Jurkat, Clone E6-1 (cell line): ENCODE measurements at places on chromosomes 2 and 18.

DNA sequence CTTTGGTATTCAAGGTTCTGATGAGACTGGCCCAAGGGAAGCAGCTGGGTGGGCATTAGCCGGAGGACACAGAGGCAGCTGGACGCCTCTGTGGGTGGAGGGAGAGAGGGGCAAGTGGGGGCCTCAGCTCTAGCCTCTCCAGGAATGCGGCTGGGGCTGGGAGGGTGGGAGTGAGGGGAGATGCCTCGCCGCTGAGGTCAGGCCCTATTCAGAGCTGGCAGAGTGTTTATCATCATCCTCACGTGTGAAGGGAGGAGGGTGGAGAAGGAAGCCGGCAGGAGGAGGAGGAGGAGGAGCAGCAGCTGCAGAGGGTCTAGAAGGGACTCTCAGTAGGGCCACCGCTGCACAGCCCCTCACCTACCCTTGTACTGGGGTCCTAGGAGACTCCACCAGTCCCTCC lies 43.1 kb downstream of the TNS1 start:
- DNase-seq: no peak

GRCh38 chr2:27496357-27497287 lies at the start of gene GCKR:
GCKR (plus strand) TSS chr2:27496839; CDS start chr2:27496905, 66 bp downstream.
- no peak for DNase-seq

- DNase-seq: peak; percentile 71
Measured at GRCh38 chr18:12702221-12703095, at the start of the genes CEP76 and PSMG2. CEP76 (minus strand) TSS chr18:12702723; CDS start chr18:12702548, 175 bp downstream. PSMG2 (plus strand) TSS chr18:12703042; CDS start chr18:12703108, 66 bp downstream.

DNA sequence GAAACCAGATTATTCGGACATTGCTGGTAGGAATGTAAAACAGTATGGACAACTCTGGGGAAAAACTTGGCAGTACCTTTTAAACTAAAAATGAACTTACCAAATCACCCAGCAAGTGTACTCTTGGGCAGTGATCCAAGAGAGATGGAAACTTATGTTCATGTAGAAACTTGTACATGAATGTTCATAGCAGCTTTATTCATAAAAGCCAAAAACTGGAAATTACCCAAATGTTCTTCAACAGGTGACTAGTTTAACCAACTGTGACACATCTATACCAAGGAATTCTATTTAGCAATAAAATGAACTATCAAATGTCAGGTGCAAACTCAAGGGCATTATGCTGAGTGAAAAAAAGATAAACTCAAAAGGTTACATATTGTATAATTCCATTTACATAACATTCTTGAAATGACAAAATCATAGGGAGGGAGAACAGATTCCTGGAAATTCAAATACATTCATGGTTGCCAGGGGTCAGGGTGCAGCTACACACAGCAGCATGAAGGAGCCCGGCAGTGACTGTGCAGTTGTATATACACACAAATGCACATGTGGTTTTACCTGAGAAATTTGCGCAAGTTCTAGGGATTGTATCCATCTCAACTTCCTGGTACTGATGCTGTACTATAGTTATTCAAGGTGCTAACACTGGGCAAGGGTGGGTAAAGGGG lies 3.5 kb upstream of the RNU4ATAC start:
- DNase-seq: no peak

GRCh38 chr2:12486205-12487118 lies 230.3 kb upstream of the TRIB2 start:
- no peak for DNase-seq

- no peak for DNase-seq
Measured at GRCh38 chr18:59561612-59562011, 135.6 kb downstream of the CCBE1 start.

DNA sequence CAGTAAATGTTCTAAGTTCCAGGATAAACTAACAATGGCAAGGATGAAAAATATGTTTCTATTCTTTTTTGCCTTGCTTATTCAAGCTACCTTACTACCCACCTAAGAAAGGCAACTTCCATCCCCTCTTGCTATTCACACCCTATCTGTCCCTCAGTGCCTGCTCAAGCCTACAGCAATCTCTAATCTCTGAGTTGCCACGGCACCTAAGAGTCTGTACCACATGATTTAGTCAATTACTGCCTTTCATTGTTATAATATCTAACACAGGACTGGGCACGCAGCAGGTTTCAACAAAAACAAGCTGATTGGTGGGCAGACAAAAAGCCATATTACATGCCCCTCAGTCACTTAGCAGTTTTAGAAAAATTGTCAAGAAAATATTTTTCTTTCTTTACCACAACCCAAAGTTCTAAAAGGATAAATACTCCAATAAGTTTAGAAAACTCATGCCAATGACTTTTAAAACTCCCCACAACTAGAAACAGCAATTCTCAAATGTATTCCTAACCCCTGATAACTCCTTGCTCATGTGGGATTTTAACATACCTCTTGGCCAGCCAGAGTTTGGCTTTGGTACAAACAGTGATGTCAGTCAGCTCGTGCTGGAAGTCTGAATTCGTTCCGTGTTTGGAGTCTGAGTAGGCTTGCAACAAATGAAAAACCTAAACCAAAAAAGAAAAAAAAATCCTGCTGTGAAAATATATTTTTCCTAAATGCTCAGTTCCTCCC lies 117.3 kb upstream of the ZFP36L2 start:
- DNase-seq: no peak

DNA sequence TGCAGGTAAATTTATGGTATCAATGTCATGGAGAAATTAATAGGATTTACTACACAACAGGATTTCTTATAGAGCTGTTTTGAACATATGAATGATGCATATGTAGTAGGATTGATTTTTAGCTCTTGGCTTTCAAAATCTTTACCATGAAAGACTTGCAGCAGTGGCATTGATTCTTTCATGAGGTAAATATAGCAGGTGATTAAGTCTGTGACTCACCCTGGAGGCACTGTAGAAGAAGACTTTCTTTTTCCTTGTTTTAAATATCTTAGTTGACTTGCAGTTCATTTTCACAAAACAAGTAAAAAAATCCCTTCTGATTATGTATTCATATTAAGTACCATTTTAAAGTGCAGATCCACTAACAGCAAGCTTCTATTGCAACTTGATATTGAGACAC lies 463.0 kb downstream of the FBXO15 start:
- DNase-seq: no peak

DNA sequence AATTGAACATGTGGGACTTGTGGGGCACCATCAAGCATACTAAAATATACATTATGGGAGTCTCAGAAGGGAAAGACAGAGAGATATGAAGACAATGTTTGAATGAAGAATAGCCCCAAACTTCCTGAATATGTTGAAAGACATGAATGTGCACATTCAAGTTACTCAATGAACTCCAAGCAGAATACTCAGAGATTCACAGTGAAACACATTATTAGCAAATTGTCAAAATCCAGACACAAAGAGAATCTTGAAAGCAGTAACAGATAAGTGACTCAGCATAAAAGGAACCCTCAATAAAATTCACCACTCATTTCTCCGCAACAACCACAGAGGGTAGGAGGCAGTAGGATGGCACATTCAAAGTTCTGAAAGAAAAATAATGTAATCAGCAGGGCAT lies 8.8 kb downstream of the C2orf92 start:
- no peak for DNase-seq

DNA sequence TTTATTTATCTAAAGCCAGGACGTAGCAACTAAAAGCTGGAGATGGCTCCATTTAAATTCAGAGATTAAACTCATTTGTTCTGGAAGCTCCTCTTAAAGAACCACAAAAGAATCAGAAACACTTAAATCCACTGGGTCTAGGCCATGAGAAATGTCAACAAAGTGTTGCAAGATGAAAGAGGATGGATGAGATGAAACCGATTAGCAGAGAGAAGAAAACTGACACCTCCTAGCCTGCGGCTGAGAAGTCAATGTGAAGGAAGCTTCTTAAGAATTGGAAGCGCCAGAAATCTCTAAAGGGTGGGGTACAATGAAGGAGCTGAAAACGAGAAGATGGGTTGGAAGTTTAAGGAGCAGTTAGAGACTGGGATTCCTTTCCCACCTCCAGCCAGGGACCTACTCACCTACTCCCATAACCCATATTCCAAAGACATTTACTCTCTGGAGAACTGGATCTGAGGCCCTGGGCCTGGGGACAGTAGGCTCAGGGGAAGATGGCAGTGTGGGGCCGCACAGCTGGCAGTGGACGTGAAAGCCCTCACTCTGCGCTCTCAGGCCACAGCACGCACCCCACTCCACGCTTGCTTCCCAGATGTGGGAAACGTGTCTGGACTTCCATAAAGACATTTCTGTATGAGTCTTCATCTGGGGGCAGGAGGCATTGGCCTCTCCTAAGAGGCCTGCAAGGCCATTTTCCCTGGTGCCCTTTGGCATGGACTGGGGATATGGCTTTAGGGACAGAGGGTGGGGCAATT lies 188.4 kb downstream of the LOXHD1 start:
- DNase-seq: no peak

- no peak for DNase-seq
Measured at GRCh38 chr2:111119822-111120252, 877 bp upstream of the BCL2L11 start.

DNA sequence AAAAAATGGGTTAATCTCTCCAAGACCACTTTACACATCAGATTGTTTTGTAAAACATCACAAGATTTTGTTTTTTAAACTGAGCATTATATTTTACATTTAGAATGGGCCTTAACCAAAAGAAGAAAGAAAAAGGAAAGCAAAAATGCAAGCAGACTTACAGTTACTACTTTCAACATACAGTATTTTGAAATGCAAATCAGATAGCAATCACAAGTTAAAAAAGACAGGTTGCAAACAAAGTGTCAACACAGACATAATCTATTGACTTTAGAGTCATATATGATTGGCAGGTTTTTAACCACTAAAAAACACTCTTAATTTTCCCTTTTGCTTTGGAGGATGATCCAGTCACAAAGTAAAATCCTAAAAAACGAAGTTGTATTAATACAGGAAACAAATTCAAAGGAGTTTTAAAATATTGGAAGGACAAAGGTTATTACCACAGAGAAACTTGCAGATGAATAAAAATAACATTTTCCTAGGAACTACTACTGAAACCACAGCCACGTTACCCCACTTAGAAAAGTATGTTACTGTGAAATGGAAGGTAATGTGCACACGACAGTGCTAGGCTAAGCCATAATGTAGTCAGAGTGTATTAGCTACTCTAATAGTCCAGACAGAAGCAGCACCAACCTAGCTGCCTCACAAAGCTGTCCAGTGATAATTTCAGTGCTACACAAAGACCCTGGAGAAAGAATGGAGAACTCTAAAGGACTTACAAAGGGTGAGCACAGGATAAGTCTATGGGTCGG lies 22.9 kb downstream of the DARS1 start:
- DNase-seq: no peak

GRCh38 chr2:239467956-239468490 lies 67.2 kb upstream of the HDAC4 start:
- no peak for DNase-seq

DNA sequence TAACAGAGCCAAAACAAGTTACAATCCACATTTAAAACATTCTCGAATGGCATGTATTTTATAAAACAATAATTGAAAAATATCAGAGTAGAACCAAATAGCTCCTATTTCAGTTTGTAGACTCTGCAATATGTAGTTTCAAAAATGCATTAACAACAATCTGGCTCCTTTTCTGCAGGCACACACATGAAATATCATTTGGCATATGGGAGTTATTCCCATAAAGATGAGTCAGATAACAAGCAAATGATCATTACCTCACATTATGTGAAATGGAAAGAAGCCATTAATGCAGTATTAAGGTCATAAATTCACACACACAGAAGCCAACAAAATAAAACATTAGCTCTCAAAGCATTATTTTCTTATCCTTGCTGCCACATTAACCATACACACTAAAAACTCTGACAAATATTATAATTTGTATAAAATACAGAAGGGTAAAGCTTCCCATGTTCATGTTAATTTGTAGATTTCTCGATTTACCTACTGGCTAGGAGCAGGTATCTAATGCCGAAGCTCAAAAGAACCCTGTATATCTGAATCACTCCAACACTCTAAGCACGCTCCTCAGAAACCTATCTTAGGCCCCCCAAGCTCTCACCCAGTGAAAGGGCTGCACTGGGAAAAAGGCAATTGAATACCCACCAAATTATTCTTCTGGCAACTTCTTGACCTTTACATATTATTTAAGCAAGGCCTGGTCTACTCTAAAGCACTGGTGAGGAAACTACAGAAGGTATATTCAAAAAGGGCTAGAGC lies 13.8 kb downstream of the NBAS start:
- no peak for DNase-seq

GRCh38 chr2:96072746-96073145 lies 38.0 kb upstream of the GPAT2 start:
- no peak for DNase-seq

DNA sequence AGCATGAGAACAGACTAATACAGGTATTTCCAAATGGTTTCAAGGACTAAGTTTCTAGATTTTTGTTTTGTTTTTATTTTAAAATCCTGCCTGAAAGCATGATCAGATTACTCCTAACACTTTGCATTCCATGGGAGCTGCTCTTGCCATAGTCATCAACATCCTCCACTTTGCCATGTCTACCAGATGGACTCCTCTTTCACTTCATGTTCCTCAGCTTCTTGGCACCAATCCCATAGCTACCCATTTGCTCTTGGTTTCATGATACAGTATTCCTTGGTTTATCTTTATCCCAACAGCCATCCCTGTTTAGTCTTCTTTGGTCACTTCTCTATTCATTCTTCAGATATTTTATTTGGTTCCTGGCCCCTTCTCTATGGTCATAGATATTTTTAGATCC lies 154.2 kb upstream of the CCDC195 start:
- DNase-seq: no peak

GRCh38 chr2:168895771-168896170 lies 5.3 kb upstream of the G6PC2 start:
- no peak for DNase-seq

GRCh38 chr2:180679693-180680092 lies 300.7 kb upstream of the UBE2E3 start:
- no peak for DNase-seq

DNA sequence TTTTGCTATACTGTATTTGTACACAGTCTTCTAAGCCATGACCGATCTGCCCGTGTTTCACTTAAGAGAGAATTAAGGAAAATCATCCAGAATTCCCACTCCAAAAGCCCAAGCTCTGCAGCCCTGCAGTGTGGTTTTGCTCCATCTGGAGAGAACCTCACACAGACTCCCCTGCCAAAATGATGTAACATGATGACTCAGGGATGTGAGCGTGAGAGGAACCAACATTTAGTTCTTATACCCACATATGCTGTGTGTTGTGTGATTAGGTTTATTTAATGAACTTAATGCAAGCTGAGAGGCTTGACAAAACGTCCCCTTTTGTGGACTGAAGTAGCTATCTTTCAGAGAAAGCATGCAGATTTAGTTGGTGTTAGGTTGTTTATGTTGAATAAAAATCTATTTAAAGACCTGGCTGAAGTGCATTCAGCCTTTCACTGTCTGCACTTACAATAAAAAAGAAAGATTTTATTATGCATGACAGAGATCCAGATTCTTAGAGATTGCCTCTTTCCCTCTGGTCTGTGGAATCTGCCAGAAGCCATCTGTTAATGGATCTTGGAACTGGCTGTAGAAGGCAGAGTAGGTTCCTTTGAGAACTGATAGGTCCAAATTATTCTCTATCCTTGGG lies 6.3 kb downstream of the RAB12 start:
- DNase-seq: no peak

GRCh38 chr2:78817430-78817829 lies 208.1 kb upstream of the REG3G start:
- DNase-seq: no peak
